Left kidney (tissue), 8 donors: ENCODE measurements at places on chromosomes 13 and 19.
A peak's percentile ranks its signal among the peaks of the same experiment; 100 is the strongest.

- DNase-seq, result peak; percentile 40
These were observed 45.8 kb upstream of the RGCC start for GRCh38 chr13:41411522-41411921.

- DNase-seq, result no peak
These were observed 22.5 kb upstream of the ZNF429 start for GRCh38 chr19:21482863-21483276.

DNA sequence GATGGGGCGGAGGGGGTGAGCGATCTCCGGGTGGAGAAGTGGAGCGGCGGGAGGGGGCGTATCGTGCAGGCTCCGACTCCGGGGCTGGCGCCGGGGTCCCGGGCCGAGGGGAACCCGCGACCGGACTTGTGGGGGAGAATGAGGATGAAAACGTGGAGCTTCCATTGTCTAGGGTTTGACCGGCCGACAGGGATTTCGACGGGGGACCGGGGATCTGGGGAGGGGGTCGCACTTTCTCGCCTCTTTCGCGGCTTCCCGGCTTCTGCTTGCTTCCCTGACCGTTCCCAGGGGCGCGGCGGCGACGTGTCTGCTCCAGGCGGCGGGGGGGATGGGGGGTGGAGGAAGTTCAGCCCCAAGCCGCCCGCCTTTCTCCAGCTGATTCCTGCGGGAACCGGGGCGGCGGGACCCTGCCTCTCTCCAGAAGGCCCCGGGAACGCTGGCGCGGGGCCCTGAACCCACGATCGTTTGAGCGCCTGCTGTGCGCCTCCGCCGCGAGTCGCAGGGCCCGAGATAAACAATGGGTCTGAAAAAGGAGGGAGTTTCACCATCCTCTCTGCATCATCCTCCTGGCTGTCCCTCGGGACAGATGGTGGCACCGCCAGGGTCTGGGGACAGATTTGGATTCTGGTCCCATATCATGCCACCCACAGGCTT, 790 bp downstream of the TPM4 start:
- no peak for DNase-seq

- no peak for DNase-seq
These were observed 97.7 kb upstream of the DOCK9 start for GRCh38 chr13:99075268-99076191.

DNA sequence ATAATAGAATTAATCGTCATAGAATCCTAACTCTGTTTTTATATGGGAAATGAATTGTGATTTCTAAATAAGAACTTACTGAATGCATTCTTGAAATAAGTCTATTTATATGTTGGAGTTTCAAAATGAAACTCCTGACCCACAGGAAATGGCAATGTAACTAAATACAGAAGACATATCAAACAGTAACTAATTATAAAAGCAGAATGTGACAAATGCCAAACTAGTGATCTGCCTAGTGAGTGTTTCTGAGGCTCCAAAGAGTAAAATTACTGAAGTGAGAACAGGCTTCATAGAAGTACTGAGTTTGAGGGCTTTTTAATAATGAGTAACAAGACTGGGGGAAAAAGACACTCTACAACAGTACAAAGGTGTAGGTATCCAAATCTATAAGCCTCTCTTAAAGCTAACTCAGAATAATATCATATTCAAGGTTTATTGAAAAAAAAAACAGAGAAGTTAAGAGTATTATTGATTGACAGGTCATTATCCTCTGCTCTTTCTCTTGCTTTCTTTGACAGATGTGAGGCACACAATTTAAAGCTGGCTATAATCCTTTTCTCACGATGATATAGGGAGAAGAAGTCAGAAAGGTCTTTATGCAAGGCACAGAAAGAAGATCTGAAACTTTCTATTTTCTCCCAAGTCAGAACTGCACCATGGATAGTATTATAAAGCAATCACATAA, 17.4 kb upstream of the ATXN8OS start:
- no peak for DNase-seq

GRCh38 chr13:46286972-46287371, 75.2 kb downstream of the LRRC63 start:
- no peak for DNase-seq

DNA sequence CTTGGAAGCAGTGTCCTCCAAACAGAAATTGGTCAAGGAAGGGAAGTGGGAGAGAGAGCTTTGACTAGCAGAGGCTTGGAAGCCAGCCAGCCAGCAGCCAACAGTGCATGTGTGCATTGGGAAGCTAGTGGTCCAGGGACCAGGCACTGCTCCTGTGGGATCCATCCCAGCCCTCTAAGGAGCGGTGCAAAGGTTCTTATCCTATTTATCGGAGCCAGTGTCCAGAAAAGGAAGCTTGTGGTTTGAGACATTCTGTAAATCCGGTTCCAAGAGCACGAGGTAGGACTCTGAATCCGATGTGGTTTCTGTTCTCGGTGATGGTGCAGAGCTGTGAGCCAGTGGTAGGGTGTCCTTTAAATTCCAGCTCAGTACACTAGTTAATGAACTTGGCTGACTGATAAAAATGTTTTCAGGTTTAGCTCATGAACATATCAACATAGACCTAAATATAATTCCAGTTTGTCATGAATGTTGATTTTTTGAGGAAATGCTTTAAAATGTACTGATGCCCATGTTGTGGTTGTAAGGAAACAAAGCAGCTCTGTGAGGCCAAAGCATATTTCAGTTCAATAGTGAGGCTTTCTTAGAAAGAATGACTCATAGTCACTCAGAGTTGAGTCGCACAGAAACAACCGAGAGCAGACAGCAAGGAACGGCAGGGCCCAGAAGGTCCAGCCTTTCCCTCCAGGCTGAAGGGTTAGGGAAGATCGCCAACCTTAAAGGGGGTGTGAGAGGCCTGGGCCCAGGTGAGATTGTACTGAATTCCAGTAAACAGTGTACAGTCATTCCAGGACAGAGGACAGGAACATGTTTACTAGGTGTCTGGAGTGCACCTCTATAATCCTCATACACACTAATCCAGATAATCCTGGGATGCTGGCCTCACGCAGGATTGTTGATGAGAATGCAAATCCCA, 21.5 kb upstream of the GARRE1 start:
- DNase-seq, result no peak

DNA sequence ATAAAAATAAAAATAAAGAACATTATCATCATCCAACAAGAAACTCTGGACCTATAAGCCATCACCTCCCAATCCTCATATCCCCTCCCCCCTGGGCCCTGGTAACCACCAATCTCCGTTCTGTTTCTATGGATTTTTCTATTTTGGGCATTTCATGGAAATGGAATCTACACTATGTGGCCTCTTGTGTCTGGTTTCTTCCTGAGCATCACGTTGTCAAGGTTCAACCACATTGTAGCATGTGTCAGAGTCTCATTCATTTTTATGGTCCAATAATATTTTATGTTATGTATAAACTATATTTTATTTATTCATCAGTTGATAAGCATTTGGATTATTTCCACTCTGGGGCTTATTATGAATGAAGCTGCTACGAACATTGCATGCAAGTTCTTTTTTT, 26.9 kb downstream of the SULT2B1 start:
- no peak for DNase-seq

GRCh38 chr13:46895381-46895780, 1.5 kb downstream of the HTR2A start:
- no peak for DNase-seq

- peak; percentile 78 for DNase-seq
These were observed 9.3 kb downstream of the HOOK2 start for GRCh38 chr19:12766051-12766521.

DNA sequence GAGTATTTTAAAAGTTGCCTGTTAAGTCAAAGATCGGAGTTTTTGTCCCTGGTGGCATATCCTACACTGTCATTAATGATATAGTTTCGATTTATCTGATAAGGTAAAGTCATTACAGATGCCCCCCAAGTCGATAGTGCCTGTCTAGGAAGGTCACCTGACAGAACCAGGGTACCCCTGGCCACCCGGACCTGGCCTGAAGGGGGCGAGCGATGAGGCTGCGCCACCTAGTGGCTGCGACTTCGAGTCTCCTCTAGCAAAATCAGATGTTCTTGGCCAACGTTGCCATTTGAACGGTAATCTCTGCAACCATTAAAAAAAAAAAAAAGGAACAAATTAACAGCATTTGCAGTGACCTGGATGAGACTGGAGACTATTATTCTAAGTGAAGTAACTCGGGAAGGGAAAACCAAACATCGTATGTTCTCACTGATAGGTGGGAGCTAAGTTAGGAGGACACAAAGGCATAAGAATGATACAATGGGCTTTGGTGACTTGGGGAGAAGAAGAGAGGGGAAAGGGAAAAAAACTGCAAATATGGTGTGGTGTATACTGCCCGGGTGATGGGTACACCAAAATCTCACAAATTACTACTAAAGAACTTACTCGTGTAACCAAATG, 565.1 kb downstream of the LIG4 start:
- DNase-seq, result peak; percentile 45

DNA sequence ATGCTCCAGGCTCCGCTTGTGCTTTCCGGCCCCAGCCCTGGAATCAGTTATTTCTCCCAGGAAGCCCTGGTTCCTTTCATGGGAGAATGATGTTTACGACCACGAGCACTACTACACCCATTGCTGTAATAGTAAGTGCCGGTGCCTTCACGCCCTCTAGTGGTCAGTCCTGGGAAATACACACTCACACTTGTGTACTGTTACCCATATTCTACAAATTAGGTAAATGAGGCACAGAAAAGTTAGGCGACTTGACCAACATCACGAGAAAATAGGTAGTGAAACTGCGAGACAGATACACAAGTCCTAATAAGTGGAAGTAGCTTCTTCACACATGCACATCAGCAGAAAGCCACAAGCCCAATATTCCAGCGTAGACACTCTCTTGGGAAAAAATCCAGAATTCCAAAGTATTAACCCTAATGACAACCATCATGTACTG, 21.7 kb downstream of the CEACAM21 start:
- DNase-seq, result peak; percentile 35

DNA sequence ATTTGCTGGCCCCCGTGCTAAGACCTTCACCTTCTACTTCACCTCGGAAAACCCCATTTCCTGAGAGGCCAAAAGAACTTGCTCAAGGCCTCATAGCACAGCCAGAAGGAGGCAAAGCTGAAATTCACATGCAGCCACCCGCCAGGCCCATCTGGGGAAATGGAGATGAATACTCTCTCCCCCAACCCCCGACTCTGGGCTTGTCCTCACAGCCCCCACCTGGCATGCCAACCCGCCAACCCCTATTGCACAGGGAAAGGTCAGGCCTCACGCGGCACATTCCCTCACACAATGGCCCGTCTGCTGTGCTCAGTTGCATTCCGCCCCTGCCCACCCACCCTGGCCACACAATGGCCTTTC, 3.2 kb downstream of the PRX start:
- DNase-seq, result no peak

DNA sequence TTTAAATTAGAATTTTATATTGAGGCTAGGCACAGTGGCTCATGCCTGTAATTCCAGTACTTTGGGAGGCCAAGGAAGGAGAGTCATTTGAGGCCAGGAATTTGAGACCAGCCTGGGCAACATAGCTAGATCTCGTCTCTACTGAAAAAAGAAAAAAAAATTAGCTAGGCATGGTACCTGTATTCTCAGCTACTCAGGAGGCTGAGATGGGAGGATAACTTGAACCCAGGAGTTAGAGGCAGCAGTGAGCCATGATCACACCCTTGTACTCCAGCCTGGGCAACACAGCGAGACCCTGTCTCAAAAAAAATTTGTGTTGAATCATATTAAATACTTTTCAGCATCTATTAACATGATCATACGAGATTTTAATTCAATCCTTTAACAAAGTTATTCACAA, 4.9 kb downstream of the PMIS2 start:
- DNase-seq, result no peak

DNA sequence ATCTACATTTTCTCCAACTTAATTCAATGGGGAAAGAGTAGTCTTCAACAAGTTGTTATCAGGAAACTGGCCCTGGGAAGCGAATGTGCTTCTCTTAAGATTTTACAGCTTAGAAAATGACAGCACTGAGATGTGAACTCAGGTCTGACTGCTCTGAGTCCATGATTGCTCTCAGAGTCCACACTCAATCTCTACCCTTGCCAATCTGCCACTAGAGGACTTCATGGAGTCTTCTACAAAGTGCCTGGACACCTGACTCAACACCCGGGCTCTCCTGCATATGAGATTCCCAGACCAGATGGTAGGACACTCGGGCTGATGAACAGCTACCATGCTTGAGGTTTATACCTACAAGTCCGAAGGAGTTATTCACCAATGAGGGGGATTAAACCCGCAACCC, 74.8 kb downstream of the ABCC4 start:
- no peak for DNase-seq

DNA sequence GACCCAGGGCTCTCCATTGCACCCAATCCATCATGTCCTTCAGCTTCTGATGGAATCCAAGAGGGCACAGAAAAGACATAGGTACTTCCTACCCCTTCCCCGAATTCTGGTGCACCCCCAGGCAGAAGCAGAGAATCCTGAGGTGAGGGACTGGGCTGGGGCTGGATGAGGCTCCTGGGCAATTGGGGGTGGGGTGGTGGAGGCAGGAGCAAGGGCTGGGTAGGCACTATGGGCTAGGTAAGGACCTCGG, 2.7 kb upstream of the KCNC3 start:
- no peak for DNase-seq

- no peak for DNase-seq
These were observed 1.9 kb downstream of the ATP4B start for GRCh38 chr13:113656003-113656588.

DNA sequence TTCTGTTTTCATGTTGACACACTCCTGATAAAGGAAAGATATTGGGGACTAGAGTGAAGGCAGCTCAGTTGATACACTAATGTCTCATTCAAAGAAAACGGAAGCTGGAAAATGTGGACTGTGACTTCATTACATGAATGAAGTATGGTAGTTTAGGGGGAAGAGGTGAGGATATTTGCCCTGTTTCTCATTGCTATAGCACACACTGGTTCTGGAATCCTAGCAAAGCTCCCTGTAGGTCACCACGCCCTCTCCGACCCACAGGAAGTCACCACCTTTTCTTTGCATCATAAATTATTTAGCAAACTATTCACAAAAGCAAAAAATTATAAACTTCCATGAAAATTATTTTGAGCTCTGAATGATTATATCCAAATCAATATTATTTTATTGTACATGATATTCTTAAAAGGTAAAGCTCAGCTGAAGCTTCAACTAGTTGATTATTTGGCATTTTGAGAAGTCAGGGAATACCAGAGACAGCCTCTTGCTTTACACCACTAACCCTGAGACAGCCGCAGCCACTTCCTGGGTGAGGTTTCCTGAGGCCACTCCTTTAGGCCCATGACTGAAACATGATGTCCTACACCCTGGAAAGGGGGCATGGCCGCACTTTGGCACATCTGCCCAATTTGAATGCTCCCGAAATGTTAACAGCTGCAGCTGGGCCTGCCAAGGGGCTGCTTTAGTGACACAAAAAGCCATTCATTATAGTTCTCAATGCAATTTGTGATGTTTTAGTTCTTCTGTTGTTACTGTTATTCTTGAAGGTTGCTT, 50.0 kb upstream of the WDFY2 start:
- DNase-seq, result no peak

GRCh38 chr19:30476997-30477396, 104.8 kb downstream of the ZNF536 start:
- DNase-seq, result no peak

DNA sequence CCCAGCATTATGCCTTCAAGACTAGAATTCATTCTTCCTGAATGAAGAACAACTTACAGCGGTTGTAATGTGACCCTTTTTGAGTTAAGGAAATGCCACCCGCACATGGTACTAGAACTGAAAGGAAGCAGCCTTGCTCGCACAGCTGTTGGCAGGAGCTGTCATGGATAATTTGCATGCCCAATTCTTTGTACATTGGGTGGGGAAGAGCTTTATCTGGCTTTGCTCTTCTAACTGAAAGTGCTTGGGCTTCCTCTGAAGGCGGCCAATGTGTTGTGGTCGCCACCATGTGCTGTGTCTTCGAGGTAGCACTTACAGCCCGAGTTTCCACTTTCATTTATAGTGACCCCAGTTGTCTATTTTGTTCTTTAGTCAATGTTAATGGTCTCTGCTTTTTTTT, 3.4 kb downstream of the CCNE1 start:
- no peak for DNase-seq
